ENCODE measurements at places on chromosomes 12 and 14. TPM values are rescaled to one million over a fixed set of nuclear protein-coding genes. Genes with fewer than 3 reads are reported as not detected.

Gene GLIPR1L1
- total RNA-seq: not detected

Gene GLS2
- 2.4 TPM for total RNA-seq

Gene TCL1B
- total RNA-seq: not detected

Gene ABCC9
- total RNA-seq: 10.1 TPM

Gene IFI27L2
- total RNA-seq: 44.8 TPM

DNA sequence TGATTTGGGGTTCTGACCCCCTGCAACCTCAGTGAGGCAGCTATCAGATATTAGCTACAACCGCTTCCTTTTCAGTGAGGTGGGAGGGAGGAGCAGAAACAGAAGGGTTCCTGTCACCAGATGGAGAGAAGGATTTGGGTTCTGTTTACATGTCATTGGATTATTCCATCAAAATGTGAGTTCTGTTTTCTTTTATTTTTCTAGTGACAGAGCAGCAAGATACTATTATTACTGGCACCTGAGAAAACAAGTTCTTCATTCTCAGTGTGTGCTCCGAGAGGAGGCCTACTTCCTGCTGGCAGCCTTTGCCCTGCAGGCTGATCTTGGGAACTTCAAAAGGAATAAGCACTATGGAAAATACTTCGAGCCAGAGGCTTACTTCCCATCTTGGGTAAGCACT lies 52.8 kb downstream of the FRMD6 start:
- no peaks in the 10 kb centered on the region for H3K36me3 ChIP-seq
- H3K4me1 ChIP-seq: no peaks in the 10 kb centered on the region
- H3K27ac ChIP-seq: no peak overlapping the region
- no peaks in the 10 kb centered on the region for H3K27me3 ChIP-seq
- H3K4me3 ChIP-seq: no peak overlapping the region

- peak; percentile 29 for DNase-seq
- H3K27ac ChIP-seq: no peak overlapping the region
- H3K36me3 ChIP-seq: no peaks in the 10 kb centered on the region
- H3K4me3 ChIP-seq: no peak overlapping the region
- H3K27me3 ChIP-seq: peaks cover 6% of the 10 kb centered on the region
- H3K4me1 ChIP-seq: no peaks in the 10 kb centered on the region
Observed at GRCh38 chr14:77154421-77154820, 12.8 kb upstream of the ZDHHC22 start.

GRCh38 chr12:1836854-1837421 lies 16.6 kb downstream of the LRTM2 start:
- no peak overlapping the region for H3K4me3 ChIP-seq
- no peaks in the 10 kb centered on the region for H3K4me1 ChIP-seq
- H3K27me3 ChIP-seq: no peaks in the 10 kb centered on the region
- H3K27ac ChIP-seq: no peak overlapping the region

DNA sequence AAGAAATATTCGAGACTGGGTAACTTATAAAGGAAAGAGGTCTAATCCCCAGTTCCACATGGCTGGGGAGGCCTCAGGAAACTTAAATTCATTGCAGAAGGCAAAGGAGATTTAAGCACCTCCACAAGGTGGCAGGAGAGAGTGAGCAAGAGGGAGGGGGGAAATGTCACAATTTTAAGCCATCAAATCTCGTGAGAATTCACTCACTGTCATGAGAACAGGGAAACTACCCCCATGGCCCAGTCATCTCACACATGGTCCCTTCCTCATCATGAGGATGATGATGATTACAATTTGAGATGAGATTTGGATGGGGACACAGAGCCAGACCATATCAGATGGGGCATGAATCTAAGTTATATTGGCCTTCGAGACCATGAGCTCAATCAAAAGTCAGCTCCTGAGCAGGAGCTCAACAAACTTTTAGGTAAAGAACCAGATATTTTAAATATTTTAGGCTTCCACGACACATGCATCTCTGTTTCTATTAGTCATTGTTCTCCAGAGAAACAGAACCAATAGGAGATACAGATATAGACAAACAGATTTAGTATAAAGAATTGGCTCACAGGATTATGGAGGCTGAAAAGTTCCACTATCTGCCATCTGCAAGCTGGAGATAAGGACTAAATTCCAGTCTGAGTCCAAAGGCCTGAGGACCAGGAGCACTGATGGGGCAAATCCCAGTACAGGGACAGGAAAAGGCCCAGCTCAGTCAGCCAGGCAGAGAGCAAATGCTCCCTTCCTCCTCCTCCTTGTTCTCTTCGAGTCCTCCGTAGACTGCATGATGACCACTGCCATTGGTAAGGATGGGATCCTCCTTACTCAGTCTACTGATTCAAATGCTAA lies 24.9 kb downstream of the DGLUCY start:
- no peaks in the 10 kb centered on the region for H3K27me3 ChIP-seq
- peaks cover 15% of the 10 kb centered on the region for H3K36me3 ChIP-seq
- peaks cover 9% of the 10 kb centered on the region for H3K4me1 ChIP-seq
- peak; percentile 28 for DNase-seq
- H3K27ac ChIP-seq: no peak overlapping the region

- no peak for DNase-seq
- H3K27me3 ChIP-seq: no peaks in the 10 kb centered on the region
- no peak overlapping the region for H3K4me3 ChIP-seq
- no peak overlapping the region for H3K27ac ChIP-seq
- no peaks in the 10 kb centered on the region for H3K4me1 ChIP-seq
Observed at GRCh38 chr12:29026419-29026818, 122.7 kb upstream of the FAR2 start.

DNA sequence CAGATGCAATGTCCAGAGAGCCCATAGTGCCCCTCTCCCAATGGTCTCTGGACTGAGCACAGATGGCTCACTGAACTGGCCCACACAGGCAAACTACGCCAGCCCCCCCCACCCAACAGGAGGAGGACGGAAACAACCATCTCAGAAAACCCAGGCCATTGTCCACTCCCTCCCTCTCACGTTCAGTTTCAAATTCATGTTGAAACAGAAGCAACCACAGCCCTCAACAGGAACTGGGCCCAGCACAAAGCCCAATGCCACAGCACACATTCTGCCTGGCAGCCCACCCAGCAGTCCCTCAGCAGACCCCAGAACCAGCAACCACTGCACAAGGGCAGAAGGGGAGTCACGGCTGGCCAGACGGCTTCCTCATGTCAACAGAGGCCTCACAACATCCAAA lies 10.6 kb downstream of the CCDC88C start:
- no peak overlapping the region for H3K4me3 ChIP-seq
- no peaks in the 10 kb centered on the region for H3K27me3 ChIP-seq
- peak; percentile 63 for DNase-seq
- peaks cover 49% of the 10 kb centered on the region for H3K36me3 ChIP-seq
- peaks cover 68% of the 10 kb centered on the region for H3K4me1 ChIP-seq
- H3K27ac ChIP-seq: peak overlapping the region; percentile 94

DNA sequence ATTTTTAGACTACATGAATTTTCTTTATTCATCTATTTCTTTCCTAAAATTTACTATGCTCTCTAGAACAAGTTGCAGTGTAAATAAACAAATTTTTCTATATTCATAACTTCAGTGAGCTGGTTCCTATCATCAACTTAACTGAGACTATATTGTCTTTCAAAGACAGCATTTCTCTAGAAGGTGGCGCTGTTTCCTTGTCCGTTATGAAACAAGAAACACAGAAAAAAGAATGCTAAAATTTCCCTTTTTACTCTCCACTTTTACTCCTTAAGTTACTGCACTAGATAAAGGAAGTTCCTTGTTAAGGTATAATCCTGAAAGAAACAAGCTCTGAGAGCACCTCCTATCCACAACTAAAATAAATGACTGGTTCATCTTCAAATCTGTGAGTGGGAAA lies 8.2 kb upstream of the CLEC2A start:
- H3K4me3 ChIP-seq: no peak overlapping the region
- H3K36me3 ChIP-seq: no peaks in the 10 kb centered on the region
- H3K27me3 ChIP-seq: no peaks in the 10 kb centered on the region
- no peak overlapping the region for H3K27ac ChIP-seq
- no peak for DNase-seq

DNA sequence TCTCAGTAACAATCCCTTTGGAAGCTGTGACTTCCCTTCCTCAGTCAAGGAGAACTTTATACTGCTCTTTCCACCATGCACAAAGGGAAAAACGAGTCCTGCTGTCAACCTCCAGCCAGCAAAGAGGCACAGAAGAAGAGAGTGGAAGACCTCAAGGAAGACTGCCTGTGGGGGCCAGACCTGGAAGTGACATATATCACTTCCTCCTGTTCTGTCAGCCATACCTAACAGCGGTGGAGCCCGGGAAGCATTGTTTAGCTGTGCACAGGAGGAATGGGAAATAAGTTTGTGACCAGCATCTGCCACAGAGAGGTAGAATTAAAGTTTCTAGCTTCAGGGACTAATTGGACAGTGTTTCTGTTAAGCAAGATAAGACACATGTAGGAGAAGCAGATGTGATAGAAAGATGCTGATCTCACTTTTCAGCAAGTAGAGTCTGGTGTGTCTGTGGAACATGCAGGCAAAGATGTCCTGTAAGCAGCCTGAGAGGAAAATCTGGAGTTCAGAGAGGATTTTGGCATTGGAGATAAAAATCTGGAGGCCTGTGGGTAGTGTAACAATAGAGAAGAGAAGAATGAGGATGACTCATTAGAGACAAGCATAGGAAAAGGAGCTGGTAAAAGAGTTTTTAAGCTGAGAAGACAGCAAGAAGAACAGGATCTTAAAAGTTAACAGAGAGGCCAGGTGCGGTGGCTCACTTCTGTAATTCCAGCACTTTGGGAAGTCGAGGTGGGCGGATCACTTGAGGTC lies 141.6 kb upstream of the CPSF6 start:
- H3K4me3 ChIP-seq: no peak overlapping the region
- H3K36me3 ChIP-seq: no peaks in the 10 kb centered on the region
- no peak for DNase-seq
- H3K4me1 ChIP-seq: no peaks in the 10 kb centered on the region
- H3K27me3 ChIP-seq: peaks cover 13% of the 10 kb centered on the region

GRCh38 chr12:48980389-48980952 lies 2.3 kb downstream of the WNT1 start:
- peak overlapping the region; percentile 45 for H3K4me3 ChIP-seq
- H3K4me1 ChIP-seq: peaks cover 50% of the 10 kb centered on the region
- H3K27ac ChIP-seq: no peak overlapping the region
- no peaks in the 10 kb centered on the region for H3K36me3 ChIP-seq
- H3K27me3 ChIP-seq: peaks cover 90% of the 10 kb centered on the region
- DNase-seq: no peak

DNA sequence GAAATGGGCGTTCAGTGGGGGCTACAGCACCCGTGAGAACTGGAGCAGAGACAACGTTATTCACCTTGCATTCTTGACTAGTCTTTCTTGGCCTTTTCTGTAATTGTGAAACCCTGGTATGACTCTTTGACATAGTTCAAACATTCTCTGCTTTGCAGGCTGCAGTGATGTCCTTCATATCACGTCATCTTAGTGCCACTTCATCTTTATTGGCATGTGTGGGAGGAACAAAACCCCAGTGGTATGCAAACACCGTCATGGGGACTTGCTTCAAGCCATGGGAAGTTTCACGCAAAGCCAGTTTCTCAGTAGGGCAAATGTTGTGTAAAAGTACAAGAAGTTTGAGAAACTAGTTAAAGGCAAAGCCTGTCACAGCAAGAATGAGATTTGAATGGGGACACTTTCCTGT lies 20.2 kb upstream of the DUSP16 start:
- H3K27me3 ChIP-seq: no peaks in the 10 kb centered on the region
- no peak for DNase-seq
- peaks cover 11% of the 10 kb centered on the region for H3K4me1 ChIP-seq
- H3K4me3 ChIP-seq: no peak overlapping the region
- H3K36me3 ChIP-seq: no peaks in the 10 kb centered on the region

GRCh38 chr14:94161981-94162380 lies 12.1 kb upstream of the PPP4R4 start:
- peaks cover 20% of the 10 kb centered on the region for H3K4me1 ChIP-seq
- no peak overlapping the region for H3K4me3 ChIP-seq
- H3K27me3 ChIP-seq: peaks cover 39% of the 10 kb centered on the region
- no peaks in the 10 kb centered on the region for H3K36me3 ChIP-seq
- no peak for DNase-seq

DNA sequence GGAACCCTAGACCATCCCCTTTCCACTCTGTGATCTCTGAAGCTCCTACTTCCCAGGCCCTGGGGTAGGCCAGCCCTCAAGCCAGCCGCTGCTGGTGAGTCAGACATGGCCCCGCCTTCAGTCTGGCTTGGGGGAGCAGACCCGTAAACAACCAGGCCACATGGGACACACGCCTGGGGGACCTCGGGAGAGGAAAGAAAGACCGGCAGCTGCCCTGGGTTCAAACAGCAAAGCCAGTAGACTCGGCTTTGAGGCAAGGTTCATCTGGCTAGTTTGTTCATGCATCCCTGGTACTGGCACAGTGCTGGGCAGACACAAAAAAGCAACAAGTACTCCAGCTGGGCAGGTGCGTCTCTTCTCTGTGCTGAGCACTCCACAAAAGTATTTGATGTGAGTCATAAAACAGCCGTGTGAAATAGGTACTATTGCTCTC lies 101.9 kb downstream of the SETD3 start:
- H3K4me3 ChIP-seq: no peak overlapping the region
- DNase-seq: no peak
- no peaks in the 10 kb centered on the region for H3K36me3 ChIP-seq
- no peaks in the 10 kb centered on the region for H3K4me1 ChIP-seq

DNA sequence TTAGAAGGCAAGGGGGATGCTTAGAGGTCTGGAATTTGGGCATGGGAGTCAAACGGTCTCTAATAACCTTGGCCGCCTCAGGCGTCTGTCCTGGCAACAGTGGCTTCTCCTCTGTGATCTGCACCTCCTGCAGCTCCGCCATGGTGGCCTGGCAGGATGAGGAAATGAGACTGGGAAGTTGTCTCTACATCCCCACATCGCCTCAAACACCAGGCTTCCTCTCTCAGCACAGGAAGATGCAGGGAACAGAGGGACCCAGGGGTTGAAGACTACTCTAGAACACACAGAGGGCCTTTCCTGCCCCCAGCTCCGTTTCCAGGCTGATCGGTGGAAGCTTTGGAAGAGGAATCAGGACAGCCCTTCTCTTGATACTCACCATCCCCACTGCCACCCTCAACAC lies 1.7 kb downstream of the NDRG2 start:
- peak overlapping the region; percentile 88 for H3K27ac ChIP-seq
- H3K36me3 ChIP-seq: peaks cover 3% of the 10 kb centered on the region
- peaks cover 15% of the 10 kb centered on the region for H3K27me3 ChIP-seq

DNA sequence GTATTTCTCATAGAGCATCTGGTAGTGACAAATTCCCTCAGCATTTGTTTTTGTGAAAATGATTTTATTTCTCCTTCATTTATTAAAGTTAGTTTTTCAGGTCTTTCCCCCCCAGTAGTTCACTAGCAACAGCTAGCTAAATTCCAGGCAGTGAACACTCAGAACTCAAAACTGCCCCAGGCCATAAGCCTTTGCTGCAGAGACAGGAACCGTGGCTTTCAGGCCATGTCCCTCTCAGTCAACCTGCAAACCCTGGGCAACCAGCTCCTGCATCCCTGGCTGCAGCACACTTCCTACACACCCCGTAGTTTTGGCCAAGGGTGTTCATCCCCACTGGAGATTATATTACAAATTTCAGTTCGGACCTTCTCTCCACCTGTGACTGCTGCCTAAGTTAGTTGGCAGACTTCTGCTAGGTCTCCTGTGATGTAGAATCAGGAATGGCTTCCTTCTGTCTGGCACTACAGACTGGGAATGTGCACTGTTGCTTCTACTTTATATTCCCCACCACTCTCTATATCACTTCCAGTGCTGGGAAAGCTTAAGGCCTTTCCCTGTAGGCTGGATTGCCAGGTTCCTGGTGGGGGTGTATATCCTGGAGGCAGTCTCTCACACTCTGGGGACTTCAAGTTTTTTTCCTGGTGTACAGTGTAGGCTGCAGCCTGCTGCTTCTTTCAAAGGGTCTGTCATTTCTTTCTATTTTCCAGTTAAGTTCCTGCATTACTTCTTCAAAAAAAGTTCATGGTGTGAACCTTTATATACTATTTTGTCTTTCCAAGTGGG lies 924.4 kb upstream of the LRFN5 start:
- no peak overlapping the region for H3K27ac ChIP-seq
- H3K4me3 ChIP-seq: no peak overlapping the region
- H3K36me3 ChIP-seq: no peaks in the 10 kb centered on the region
- H3K27me3 ChIP-seq: no peaks in the 10 kb centered on the region
